ENCODE measurements at places on chromosomes 11 and 22.

DNA sequence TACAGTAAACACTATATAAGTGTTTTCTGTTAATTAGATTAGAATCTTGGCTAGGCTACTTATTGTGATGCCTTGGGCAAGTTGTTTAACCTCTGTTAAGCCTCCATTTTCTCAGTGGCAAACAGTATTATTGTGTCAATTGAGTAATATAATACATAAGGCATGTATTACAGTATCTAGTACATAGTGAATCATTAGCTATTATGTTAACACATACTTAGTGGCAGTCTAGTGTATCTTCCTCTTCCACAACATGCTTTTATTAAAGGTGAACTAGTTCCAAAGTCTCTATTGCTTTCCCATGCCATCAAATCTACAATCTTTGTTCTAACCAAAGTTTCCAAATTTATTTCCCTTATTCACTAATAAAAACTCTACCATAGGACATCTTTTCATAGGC is 200.9 kb downstream of the SOX6 start:
- no peak for DNase-seq

- no peak for DNase-seq
These were observed 2.3 kb downstream of the TMEM151A start for GRCh38 chr11:66293777-66294625.

DNA sequence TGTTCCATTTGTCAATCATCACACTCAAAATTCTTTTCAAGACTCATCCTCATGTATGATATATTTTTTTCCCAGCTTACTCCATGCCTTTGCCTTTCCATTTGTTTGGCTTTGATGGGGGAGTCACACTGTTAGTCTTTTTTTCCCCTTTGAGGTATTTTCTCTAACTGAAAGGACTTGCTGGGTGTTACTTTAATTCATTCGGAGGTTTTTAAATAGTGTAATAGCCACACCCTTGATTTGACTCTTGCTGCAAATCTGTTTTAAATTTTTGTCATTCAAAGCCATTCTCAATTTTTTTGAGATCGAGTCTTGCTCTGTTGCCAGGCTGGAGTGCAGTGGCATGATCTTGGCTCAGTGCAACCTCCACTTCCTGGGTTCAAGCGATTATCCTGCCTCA is 84.1 kb downstream of the C11orf87 start:
- DNase-seq = no peak

- DNase-seq = no peak
These were observed 3.2 kb upstream of the AP1B1 start for GRCh38 chr22:29391546-29391945.

GRCh38 chr11:96197801-96198701 is 144.9 kb downstream of the MAML2 start:
- DNase-seq = no peak

GRCh38 chr22:35900483-35901168 is 128.0 kb downstream of the RBFOX2 start:
- no peak for DNase-seq

- peak; percentile 14 for DNase-seq
These were observed 87.1 kb downstream of the FAM76B start for GRCh38 chr11:95702526-95702925.

DNA sequence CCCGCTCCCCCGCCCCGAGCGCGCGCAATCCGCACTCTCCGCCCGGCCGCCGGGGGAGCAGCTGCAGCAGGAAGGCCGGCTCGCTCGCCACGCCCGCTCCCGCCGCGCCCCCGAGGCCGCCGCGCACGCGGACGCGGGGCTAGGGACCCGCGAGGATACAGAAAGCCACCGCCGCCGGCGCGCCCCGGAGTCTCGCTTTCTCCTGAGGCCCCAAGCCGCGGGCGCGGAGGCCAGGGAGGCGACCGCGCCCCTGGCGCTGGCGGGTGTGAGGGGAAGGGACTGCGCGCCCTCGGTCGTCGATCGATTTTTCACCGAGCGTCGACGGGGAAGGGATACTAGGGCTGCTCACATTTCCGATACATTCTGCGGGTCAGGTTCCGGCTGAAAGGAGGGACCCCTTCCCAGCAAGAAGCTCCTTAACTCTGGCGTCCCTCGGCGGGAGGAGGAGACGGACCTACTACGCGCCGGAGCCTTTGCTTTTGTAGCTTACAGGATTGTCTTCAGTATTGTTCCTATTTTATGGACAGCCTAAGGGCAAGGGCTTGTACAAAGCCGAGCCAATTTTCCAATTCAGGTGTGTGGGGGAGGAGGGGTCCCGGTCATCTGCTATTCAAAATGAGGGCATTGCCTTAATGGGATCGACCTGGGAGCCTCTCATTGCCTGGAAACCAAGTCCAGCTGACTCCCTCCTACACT is 416 bp upstream of the GAB2 start:
- peak; percentile 84 for DNase-seq

GRCh38 chr22:50696799-50697561 is 24.4 kb downstream of the SHANK3 start:
- no peak for DNase-seq

GRCh38 chr11:57584341-57584740 is 13.1 kb upstream of the SERPING1 start:
- no peak for DNase-seq

GRCh38 chr22:30546616-30547015 is at the start of gene SEC14L6:
Gene SEC14L6, minus strand, starts transcription at chr22:30546741. Its CDS starts 59 bp downstream, at chr22:30546682.
- no peak for DNase-seq

DNA sequence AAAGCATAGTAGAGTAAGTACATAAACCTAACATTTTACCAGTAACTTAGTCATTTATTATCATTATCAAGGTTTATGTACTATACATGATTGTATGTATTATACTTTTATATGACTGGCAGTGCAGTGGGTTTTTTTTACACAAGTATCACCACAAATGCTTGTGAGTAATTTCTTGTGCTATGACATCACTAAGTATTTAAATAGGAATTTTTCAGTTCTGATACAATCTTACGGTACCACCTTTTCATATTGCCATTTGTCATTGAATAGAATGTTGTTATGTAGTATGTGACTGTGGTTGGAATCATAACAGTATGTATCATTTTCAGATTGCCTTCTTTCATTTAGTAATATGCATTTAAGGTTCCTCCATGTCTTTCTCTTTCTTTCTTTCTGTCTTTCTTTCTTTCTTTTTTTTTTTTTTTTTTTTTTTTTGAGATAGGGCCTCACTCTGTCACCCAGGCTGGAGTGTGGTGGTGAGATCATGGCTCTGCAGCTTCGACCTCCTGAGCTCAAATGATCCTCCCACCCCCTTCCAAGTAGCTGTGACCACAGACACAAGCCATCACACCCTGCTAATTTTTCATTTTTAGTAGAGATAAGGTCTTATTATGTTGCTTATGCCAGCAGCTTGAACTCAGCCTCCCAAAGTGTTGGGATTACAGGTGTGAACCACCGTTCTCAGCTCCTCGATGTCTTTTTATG is 18.6 kb downstream of the ATM start:
- DNase-seq = no peak

- no peak for DNase-seq
These were observed 2.3 kb downstream of the CABP7 start for GRCh38 chr22:29722151-29722550.

GRCh38 chr11:46845440-46845739 is 690 bp downstream of the CKAP5 start:
- DNase-seq = no peak

- no peak for DNase-seq
These were observed at the start of gene SERPING1 for GRCh38 chr11:57597461-57597915. Gene SERPING1, plus strand, starts transcription at chr11:57597685. Its CDS starts 586 bp downstream, at chr11:57598271.

- no peak for DNase-seq
These were observed 3.1 kb downstream of the RPS19BP1 start for GRCh38 chr22:39529487-39529851.
